Globus pallidus (tissue), 1 donor: ENCODE measurements at places on chromosomes 5 and 9.
A peak's percentile ranks its signal among the peaks of the same experiment; 100 is the strongest.

- DNase-seq = no peak
Observed at GRCh38 chr5:173501922-173502321, 114.5 kb downstream of the BOD1 start.

GRCh38 chr5:142748568-142749249 is 21.5 kb upstream of the ARHGAP26 start:
- DNase-seq = no peak

DNA sequence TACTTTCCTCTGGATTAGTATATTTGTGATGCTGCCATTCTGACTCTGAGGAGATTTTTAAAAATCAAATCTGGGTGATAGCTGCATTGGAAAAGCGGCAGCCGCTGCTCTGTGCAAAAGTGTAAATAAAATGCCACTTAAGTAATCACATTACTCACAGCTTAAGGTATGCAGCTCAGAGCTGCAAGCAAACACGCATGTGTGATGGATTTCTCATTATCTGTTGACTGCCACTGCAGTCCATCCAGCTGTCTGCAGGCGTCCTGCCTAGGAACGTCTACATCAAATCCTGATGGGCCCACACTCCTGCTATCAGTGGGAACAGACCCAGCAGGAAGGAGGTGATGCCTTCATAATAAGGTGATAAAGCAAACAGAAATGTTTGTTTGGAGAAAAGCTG is 216.9 kb downstream of the SPOCK1 start:
- no peak for DNase-seq

DNA sequence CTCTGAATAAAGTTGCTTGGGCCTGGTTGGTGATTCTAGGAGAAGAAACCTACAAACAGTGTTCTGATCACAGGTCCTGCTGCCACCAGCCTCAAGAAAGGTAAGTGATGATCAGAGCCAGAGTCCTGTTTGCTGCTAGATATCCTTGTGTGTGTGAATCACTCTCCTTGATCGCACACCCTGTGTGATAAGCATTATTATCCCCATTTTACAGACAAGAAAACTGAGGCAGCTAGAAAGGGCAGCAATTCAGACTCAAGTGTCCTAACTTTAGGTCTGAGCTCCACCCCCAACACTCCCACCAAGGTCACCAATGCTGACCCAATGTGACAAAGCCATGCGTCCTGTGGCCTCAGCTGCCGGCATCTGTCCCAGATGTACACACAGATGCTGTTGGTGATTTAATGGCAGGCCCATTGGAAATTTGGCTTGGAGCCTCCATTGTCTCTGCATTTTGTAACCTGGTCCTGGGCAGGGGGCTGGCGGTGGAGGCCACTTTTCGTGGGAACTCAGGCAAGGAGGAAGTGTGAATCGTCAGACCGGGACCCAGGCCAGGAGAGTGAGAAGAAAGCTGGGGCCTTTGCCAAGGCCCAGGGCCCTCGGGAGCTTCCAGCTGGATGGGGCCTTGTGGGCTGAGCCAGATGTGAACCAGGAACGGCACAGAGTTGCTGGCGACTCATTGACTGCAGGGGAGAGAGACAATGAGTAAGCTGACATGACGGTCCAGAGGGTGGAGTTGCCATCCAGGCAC is 29.8 kb upstream of the GGTA1 start:
- peak; percentile 76 for DNase-seq

DNA sequence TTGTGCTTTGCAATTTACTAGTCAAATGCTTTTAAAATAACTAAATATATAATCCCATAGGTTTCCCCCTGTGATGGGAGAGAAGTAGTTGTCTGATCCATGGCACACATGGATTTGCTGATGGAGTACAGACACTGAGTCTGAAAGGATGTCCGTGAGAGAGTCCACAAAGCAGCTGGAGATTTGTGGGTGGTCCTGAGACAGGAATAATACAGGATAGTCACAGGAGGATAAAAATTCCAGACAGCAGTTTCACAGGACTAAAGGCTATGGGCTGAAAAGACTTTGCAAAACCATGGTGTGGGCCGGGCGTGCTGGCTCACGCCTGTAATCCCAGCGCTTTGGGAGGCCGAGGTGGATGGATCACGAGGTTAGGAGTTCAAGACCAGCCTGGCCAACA is 58.7 kb upstream of the ZFR start:
- DNase-seq = no peak
